Stimulated activated CD8-positive, alpha-beta memory T cell treated with anti-CD3 and anti-CD28 coated beads, Interleukin-12 subunit alpha, Interleukin-12 subunit beta, amount 100 ng/mL, for 1 hour (primary cell): ENCODE measurements at places on chromosomes 4 and X.

GRCh38 chrX:37541991-37542390, 29.5 kb upstream of the LANCL3 start:
- DNase-seq: no peak

GRCh38 chr4:114281164-114281960, 301.9 kb upstream of the ARSJ start:
- DNase-seq: no peak

DNA sequence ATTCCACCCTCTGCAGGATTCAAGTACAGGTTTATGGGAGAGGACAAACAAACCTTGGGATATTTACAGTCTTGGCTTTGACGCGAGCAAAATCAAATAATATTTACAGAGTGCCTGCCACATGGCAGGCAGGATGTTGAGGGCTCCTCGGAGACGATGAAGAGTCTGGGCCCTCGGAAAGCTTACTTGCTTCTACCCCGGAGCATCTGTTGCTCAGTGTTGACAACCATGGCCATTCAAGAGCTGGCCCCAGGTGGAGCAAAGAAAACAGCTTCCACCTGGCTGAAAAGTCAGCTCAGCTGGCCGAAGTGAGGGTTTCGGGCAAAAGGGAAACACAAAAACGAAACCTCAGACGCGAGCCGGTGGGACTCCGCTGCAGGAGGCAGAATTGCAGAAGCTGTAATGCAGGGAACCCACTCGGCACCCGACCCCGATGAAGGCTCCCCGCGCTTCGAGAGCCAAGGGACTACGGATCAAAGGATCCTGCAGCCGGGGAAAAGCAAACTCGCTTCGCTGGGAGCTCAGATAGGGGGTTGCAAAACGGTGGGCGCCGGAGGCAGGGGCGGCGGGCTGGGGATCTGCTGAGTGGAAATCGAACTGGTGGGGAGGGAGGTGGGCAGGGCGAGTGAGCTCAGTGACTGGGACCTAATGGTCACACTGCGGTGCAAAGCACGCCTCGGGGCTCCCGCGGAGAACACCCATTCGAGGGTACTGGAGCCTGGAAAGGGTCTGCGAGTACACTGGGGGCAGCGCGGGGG, 805 bp downstream of the ATP8A1 start:
- DNase-seq: peak; percentile 12

DNA sequence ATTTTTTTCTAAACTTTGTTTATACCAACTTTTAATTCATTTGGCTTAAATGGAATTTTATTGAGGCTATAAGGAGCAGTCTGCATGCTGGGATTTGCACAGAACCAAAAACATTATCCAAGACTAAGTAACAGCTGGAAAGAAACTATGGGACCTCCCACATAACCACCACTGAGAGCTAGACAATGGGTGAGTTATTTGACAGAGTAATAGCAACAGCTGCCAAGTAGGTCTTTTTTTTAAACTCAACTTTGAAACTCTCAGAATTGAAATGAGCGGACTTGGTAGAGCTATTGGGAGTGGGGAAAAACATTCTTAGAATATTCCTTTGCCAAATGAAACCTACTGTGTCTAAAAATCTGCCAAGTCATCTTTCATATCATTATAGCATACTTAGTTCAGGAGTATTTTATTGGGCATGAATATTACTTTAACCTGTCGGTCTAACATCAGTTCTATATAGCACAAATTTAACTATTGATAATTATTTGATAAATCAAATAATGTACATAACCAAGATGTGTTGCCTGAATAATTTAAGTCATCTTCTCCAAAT, 1428.0 kb downstream of the PCDH7 start:
- DNase-seq: no peak

- DNase-seq: no peak
Measured at GRCh38 chrX:139560221-139560620, 29.7 kb downstream of the F9 start.

DNA sequence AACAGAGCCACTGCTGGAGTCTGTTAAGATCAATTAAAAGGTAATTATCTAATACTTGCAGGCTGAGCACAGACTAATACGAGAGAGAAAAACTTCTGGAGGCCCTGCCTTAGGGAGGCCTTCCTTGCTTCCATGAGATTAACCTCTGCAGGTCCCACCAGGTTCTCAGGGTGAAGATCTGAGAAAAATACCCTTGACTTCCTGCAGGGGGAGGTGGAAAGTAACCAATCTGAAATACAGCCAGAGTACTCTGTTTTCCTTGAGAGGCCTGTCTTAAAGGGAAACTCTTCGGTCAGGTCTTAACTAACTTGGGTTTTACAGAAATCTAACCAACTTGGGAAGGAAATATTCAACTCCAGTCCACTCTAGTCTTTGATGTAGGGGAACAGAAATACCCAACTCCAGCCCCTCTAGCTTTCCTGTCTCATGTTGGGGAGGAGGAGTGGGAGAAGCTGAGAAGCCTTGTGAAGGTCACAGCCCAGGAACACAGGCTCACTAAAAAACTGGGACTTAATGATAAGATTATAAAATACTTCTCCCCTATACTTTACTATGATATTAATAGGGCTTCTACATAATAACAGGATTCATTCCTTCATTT, 77.1 kb downstream of the TBCK start:
- no peak for DNase-seq

DNA sequence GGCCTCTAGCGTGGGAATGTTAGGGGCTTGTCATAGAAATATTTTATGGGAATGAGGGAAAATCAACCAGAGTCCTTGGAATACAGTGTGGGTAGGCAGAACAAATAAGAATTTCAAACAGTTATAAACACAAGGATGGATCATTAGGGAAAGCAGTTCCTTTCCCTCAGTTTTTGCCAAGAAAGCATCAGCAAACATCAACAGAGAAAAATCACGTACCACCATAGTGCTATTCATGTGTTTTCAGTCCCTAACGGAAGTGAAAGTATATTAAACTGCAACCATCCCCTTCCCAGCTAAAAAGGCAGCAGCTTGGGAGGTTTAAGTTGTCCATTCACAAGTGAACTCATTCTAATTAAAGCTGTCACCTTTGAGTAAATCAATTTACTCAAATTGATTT, 334.4 kb upstream of the PCDH18 start:
- no peak for DNase-seq

- no peak for DNase-seq
Measured at GRCh38 chrX:11760958-11761357, 2.9 kb downstream of the MSL3 start.

DNA sequence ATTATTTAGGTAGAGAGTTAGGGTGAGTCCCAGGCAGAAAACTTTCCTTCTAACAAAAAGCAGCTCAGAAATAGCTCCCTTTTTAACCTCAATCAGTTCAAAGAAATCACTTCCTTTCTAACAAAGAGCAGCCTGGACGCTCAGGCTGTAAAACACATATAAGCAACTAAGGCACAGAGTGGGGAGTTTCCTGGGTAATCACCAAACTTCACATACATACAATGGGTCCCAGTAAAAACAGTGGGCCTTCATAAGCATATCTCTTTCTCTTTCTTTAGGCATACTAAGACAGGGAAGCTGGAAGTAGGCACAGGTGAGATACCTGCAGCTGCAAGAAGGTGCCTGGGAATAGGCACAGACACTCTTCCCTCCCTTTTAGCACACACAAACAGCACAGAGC, 4.9 kb upstream of the NAF1 start:
- no peak for DNase-seq

DNA sequence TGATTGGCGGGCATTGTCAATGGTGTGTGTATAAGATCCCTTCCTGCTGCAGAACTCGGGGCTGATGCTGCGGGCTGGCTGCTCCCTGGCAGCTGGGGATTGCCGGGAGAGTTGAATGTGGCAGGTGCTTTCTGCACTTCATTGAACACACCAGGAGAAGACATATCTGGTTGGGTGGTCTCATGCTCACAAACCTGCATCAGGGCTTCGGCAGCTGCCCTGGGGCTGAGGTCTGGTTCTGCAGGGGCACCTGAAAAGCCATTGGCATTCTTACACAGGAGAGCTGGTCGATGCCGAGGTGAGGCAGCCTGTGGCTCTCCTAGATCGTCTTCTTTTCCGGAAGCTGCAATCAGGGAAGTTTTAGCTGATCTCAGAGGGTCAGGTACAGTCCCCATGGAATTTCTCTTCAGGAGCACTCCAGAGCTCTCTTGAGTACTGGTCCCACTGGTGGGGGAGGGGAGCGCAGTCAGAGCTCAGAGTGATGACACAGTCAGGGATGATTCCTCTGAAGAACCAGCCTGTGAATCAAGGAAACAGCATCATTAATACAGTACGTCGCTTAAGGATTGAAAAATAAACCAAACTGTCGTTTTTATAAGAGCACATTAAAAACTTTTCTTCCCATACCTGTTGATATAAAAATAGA, 57.8 kb downstream of the GPRIN3 start:
- no peak for DNase-seq

DNA sequence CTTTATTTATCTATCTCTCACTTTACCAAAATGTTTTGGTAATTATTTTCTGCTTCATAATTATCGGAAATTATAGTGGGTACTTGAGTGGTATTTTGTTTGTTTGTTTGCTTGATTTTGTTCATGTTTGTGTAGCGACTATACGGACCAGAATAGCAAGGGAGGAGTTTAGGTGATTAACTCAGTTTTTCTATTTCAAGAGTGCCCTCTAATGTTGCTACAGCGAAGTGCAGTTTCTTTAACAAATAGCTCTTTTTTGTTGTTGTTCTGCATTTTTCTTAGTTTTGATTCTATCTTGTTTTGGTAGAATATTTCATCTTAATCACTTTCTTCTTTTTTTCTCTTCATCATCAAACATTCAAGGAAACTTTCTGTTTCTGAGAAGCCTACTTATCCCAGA, 40.8 kb upstream of the QRFPR start:
- no peak for DNase-seq

- no peak for DNase-seq
Measured at GRCh38 chrX:34805951-34806350, 136.6 kb upstream of the FAM47B start.

DNA sequence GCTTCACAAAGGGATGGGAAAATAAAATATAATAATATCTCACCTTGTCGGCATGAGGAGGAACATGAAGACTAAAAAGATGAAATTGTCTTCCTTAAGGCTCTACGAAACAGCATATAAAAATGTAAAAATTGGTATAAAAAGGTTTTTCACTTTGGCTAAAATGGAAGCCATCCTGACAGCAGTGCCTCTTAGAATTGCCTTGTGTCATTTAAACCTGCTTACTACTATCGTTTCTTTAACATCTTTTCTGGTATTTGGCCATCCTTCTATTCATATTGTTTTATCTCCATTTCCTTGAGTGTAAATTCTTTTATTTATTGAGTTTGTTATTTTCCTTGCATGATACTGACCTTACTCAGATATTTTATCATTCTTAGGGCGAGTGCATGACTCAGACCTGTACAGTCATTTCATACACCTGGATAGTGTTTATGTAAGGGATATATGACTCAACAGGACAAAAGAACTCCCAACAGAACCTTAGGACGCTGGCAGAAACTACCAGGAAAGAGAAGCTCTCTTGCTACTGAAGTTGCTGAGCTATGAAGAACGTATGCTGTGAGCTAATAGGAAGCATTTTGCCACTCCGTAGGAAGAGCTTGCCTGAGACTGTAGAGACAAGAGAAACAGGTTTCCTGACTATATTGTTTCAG, 5.8 kb upstream of the CDKN2AIP start:
- DNase-seq: no peak

- no peak for DNase-seq
Measured at GRCh38 chrX:72340041-72340440, 34.3 kb upstream of the CITED1 start.
